Muscle of back (tissue), 13 donors: ENCODE measurements at places on chromosomes 16 and 17.
A peak's percentile ranks its signal among the peaks of the same experiment; 100 is the strongest.

DNA sequence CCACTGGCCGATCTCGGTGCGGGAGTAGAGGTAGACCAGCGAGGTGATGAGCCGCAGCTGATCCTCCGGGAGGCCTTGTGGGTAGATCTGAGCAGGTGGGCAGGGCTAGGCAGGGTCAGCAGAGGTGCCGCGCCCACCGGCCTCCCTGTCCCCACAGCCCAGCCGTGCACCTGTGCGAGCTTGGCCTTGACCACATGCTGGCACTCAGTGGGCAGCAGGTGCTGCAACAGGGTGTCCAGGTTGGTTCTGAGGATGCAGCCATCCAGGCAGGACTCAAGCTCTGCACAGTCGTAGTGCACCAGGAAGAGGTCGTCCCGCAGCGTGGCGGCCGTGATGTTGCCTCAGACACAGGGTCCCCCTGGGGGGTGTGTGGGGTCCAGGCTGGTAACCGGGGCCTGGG is 12.4 kb downstream of the MSLN start:
- no peak for DNase-seq

GRCh38 chr16:50102051-50102746 is 36.4 kb downstream of the HEATR3 start:
- DNase-seq, result no peak

- no peak for DNase-seq
These were observed 119.3 kb upstream of the TBX2 start for GRCh38 chr17:61280338-61280737.

DNA sequence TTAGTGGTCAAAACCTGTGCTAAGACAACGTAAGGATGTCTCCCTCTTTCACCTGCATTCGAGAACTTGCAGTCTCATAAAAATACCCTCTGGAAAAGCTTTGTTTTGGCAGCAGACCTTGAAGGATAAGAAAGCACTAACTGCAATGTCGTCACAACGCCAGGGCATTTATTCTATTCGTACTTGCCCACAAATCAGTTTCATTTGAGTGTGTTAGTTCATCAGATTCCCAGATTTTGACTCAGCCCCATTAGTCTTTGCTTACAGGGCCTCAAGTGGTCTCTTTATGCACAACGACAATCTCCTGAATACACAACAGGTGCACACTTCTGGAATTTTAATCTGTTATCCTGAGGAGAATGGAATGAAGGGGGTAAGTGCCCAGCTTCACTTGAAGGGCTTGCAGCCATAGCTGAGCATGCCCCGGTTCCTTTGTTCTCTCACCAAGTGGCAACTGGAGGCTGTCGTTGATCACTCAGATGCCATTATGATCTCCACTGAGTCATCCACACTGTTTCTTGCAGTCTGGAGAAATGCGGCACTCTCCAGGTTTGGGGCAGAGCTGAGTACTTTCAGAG is 58.8 kb downstream of the CLEC19A start:
- no peak for DNase-seq

DNA sequence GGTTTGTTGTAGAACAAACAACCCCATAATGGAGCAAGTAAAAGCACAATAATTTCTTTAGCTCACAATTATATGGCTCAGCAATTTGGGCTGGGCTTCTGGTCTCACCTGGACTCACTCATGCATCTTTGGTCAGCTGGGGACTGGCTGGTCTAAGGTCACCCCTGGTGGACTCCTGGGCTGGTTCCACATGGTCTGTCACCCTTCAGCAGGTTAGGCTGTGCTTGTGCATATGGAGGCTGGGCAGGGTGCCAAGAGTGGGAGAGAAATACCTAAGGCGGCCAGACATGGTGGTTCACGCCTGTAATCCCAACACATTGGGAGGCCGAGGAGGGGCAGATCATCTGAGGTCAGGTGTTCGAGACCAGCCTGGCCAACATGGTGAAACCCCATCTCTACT is 27.0 kb upstream of the SMURF2 start:
- no peak for DNase-seq

- no peak for DNase-seq
These were observed 196.7 kb upstream of the GSE1 start for GRCh38 chr16:85416228-85417109.

GRCh38 chr16:82684256-82684655 is 57.5 kb downstream of the CDH13 start:
- no peak for DNase-seq

DNA sequence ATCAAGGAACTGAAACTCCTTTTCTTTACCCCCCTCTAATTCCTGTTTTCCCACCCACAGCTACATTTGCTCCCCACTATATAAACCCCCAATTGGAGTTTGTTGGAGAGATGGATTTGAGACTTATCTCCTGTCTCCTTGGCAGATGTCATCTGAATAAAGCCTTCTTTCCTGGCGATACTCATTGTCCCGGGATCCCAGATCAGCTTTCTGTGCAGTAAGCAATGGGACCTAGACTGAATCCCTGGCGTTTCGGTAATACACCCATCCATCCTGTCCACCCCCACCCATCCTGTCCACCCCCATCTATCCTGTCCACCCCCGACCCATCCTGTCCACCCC is 22.2 kb downstream of the QPRT start:
- no peak for DNase-seq

GRCh38 chr17:37488009-37488604 is 1.6 kb upstream of the DUSP14 start:
- peak; percentile 95 for DNase-seq

DNA sequence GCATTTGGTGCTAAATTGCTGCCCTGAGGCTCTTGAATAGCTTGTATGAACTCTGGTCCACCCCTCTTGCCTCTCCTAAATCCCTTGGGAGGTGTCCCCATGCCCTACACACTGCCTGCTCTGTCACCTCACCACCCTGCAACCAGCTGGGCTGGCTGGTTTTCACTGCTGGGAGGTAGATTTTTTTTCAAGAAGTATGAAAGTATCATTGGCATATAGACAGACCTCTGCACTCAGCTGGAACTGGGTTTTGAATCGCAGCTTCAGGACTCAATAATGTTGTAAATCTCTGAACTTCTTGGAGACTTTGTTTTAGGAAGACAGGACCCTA is 184.9 kb downstream of the MSI2 start:
- DNase-seq, result no peak

DNA sequence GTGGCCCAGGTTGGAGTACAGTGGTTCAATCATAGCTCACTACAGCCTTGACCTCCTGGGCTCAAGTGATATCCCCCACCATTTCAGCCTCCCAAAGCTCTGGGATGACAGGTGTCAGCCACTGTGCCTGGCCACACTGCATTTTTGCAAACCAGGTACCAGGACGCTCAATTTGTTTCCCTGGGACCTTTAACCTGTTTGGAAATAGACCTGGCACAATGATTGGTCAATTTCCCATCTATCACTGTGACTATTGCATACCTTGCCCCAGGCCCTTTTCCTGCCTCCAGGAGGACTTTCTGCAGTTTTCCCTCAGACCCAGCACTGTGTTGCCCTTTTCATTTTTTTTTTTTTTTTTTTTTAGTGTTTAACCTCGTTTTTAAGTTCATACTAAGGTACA is 11.1 kb upstream of the FUS start:
- DNase-seq, result no peak

DNA sequence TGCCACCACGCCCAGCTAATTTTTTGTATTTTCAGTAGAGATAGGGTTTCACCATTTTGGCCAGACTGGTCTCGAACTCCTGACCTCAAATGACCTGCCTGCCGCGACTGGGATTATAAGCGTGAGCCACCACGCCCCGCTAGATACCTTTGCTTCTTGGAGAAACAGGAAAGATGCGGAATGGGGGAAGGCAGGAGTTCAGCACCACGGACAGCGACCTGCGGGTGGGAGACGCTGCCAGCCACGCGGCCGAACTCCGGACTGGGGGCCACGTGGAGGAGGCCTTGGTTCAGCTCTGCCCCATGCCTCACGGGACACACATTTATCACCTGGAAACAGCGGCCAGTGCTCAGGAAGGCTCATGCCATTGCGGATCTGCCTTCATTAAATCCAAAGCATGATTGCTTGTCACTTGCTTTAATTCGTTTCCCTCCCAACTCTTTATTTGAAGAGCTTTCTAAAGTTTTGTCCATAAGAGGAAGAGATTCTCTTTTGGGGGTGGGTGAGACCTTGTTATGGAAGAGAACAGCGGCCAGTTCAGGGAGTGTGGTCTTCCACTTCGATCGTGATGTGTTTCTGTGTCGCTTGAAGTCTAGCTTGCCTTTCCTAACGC is 219.9 kb downstream of the ENGASE start:
- DNase-seq, result peak; percentile 83

DNA sequence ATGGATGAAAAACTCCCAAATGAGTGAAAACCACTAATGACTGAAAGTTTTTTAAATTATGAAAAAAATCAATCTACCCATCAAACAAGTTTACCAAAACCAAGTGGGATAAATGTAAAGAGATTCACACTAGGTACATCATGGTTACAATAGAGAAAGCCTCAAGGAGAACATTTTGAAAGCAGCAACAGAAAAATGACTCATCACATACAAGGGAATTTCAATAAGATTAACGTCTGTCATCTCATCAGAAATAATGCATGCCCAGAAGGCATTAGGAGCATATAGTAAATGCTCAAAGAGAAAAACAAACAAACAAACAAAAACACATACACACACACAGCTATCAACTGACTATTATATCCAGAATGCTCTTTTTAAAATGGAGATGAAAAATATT is 261.8 kb upstream of the KIF2B start:
- DNase-seq, result no peak

DNA sequence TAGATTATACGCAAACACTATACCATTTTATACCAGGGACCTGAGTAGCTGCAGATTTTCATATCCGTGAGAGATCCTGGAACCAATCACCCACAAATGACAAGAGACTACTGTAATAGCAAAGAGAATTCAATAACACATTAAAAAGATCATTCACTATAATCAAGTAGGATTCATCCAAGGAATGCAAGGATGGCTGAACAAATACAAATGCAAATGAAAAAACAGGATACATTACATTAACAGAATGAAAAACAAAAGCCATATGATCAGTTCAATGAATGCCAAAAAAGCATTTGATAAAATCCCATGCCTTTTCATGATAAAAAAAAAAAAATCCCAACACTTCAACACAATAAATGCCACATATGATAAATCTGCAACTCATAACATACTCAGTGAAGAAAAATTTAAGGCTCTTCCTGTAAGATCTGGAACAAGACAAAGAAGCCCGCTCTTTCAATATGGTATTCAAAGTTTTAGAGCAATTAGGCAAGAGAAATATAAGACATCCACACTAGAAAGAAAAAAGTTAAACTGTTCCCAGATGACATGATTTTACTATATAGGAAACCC is 29.0 kb downstream of the N4BP1 start:
- DNase-seq, result no peak

DNA sequence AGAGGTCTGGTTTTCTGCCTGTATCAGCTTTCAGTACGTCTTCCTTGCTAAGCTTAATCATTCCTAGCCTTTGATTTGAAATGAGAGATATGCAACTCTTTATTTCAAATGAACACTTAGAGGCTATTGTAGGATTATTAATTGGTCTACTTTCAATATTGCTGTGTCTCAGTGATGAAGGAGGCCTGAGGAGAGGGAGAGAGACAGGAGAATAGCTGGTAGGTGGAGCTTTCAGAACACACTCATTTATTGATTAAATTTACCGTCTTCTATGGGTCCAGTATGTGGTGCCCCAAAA is 187.0 kb downstream of the BCAS3 start:
- no peak for DNase-seq

DNA sequence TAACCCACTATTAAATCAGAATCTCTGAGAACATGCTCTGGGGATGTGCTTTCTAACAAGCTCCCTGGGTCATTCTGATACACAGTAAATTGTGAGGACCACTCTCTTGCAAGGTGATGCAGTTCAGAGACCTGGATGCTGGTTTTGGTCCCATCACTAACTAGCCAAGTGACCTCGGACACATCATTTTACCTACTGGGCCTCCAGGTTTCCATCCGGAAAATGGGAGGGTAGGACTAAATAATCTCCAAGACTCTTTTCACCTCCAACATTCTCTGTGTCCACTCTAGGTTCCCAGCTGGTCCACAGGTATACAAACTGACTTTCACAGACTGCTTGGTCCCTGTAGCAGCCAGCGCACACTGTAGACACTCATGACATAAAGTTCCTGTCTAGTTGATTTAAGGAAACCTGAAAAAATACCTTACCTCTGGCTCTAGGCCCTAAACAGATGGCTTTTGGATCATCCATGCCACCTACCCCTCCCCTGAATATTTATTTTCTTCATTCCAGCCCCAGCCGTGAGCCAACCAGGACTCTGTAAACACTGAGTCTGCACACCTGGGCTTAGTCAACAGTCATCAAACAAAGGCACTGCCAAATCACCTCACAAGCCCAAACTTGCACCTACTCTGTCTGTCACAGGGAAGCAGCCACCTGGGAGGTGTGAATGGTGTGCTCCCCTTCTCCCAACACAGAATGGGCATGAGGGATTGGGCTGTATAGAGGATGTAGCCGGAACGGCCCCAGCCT is 51.3 kb upstream of the MRPS23 start:
- DNase-seq, result no peak

GRCh38 chr16:26569793-26570192 is 496.9 kb upstream of the C16orf82 start:
- DNase-seq, result peak; percentile 69

DNA sequence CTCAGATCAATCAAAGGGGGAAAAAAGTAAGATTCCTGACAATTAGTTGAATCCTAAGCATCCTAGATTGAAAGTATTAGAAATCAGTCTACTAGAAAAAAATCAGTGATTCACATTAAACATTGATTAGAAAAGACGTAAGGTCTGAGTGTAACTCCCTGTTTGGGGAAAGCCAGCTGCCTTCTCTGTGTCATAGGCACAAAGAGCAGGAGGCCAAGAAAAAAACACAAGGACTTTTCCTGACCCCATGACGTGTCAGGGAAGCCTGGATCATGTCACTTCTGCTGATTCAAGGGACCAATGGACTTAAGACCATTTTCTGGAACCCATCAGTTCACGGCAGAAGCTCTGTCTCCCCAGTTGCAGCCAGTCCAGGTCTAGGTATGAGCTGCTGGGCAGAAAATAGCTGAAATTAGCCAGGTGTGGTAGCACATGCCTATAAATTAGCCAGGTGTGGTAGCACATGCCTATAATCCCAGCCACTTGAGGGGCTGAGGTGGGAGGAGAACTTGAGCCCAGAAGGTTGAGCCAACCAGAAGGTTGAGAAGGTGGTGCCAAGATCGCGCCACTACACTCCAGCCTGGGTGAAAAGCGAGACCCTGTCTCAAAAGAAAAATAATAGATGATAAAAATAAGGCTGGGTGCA is 35.9 kb downstream of the RANBP10 start:
- no peak for DNase-seq

GRCh38 chr16:28859326-28859725 is 4.3 kb upstream of the SH2B1 start:
- no peak for DNase-seq

GRCh38 chr16:31785126-31785525 is 88.5 kb upstream of the ZNF267 start:
- no peak for DNase-seq

DNA sequence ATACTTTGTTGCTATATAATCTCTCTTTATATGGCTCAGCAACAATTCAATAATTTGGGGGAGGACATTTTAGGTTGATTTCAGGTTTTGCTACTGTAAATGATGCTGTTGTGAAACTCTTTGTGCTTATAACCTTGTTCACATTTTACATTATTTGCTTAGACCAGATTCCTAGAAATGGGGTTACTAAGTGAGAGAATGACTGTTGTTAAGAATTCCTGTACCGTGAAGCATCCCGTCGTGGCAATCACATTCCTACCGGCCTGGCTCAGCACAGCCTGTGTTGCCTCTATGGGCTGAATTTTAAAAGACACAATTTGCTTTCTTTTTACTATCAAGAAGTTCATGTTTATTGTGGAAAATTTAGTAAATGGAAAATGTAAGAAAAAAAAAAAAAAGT is 31.4 kb downstream of the B9D1 start:
- peak; percentile 63 for DNase-seq

GRCh38 chr17:50091918-50092285 is 3.2 kb upstream of the PDK2 start:
- DNase-seq, result no peak

- DNase-seq, result no peak
These were observed 1.6 kb downstream of the TOX3 start for GRCh38 chr16:52545222-52545897.
